ENCODE measurements at places on chromosomes 2 and 18.

- DNase-seq, result no peak
These were observed 175.5 kb downstream of the AGAP1 start for GRCh38 chr2:235669269-235669831.

DNA sequence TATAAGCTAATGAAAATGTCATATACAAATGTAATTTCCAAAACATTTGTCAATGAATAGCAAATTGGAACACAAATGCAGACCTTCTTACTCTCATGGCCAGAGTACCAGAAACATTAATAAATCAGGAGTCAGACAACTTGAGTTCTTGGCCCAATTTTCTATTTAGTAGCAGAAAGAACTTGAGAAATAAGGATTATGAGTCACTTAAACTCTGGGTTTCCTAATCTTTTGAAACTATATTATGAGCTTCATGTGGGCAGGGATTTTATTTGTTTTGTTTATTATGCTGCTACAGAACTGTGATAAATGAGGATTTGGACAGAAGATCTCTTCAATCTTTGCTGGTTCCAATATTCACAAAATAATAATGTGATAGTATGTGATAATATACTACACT, 686.7 kb downstream of the NR4A2 start:
- DNase-seq, result no peak

- no peak for DNase-seq
These were observed 404.8 kb upstream of the ACVR2A start for GRCh38 chr2:147439986-147440385.

- DNase-seq, result no peak
These were observed 15.4 kb upstream of the DYNC1I2 start for GRCh38 chr2:171671867-171672266.

DNA sequence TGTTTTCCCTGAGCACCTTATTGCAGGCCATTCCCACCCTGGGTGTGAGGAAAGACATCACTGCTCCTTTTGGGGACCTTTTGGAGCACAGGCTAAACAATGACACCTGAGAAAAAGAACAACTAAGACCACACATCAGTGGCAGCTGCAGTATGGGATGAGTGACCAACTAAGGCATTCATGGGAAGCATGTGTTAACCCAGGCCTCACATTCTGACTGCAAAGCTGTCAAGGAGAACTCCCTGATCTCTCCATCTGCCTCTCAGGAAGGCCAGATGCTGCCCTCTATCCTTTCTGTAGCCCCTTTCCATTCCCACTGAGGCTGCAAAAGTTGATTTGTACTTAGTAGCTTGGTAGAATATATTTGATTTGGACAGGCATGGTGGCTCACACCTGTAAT, 277.7 kb upstream of the FBXO11 start:
- DNase-seq, result no peak

- DNase-seq, result no peak
These were observed 198.5 kb upstream of the ZEB2 start for GRCh38 chr2:144718376-144718775.

DNA sequence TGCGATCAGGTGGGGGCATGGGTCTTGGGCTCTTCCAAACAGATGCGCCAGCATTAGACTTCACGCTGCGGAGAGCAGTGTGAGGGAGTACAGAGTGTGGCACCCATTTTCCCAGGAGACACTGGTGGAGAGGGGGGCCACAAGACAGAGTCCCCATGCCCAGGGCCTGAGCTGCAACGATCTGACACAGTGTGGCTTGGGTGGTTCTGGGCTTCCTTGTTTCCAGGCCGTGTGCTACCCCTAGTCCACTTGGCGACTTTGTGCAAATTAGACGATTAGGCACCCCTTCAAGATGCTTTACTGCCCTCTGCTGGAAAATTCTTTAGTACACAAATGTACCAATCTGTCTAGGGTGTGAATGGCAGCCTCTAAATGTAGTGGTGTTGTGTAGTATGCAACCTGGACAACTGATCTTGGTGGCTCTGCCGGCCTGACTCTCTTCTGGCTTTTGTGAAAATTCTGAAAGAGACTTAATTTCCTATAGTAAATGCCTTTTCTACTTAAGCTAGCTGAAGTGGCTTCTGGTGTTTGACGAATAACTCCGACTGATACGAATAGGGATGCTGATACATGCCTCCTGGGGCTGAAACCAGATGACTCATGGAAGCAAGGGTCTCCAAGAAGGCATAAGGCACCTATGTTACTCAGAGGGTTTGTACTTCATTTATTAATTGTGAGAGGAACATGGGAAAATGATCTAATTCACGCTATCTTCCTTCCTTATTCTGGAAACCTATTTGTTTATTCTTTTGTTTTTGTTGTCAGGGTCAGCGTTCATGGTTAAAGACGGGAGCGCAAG, 92.3 kb upstream of the SMAD2 start:
- no peak for DNase-seq

- no peak for DNase-seq
These were observed 27.6 kb downstream of the SLC40A1 start for GRCh38 chr2:189552991-189553404.

GRCh38 chr2:194815475-194815874, 841.6 kb upstream of the SLC39A10 start:
- no peak for DNase-seq

GRCh38 chr18:73087282-73087977, 219.6 kb upstream of the NETO1 start:
- no peak for DNase-seq

GRCh38 chr18:57352271-57352701, at the start of gene ST8SIA3:
Gene ST8SIA3, plus strand, starts transcription at chr18:57352557. Its CDS starts 290 bp downstream, at chr18:57352847.
- DNase-seq, result no peak

DNA sequence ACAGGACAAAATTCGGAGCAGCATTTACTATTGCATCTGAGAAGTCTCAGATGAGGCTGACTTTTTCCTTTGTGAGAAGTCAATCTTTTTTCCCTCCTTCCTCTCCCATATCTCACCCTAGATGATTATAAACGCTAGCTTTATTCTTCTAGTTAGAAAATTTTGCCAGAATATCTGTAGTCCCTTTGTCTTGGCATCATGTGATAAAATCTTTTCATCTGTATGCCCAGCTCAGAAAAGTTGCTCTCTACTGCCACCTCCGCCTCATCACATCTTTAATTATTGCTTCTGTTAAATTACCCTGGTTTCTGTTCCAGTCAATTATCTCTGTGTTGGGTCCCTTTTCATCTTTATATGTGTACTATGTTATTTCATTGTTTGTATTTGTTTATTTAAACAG, 210.8 kb upstream of the SLC35G4 start:
- no peak for DNase-seq

Measured in activated T-helper 1 cell treated with anti-CD3 and anti-CD28 coated beads, Interleukin-2, amount 50 U/mL, for 16 hours (primary cell).